ENCODE measurements at places on chromosomes 13 and 19.

GRCh38 chr19:35558400-35559280, 4.8 kb downstream of the ATP4A start:
- no peak for DNase-seq

GRCh38 chr13:106287351-106287750, 248.1 kb downstream of the EFNB2 start:
- no peak for DNase-seq

GRCh38 chr19:39483141-39483540, 2.5 kb downstream of the TIMM50 start:
- DNase-seq, result no peak

DNA sequence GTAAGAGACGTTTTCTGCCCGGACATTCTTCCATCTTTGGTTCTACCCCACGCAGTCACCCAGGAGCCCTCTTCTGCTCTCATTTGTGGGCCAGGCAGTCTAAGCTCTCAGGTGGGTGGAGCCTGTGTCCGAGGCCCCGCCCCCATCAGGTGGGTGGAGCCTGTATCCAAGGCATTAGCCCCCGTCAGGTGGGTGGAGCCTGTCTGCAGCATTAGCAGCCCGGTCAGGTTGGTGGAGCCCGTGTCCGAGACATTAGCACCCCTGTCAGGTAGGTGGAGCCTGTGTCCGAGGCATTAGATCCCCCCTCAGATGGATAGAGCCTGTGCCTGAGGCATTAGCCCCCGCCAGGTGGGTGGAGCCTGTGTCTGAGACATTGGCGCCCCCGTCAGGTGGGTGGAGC, 45.5 kb upstream of the C13orf46 start:
- no peak for DNase-seq

DNA sequence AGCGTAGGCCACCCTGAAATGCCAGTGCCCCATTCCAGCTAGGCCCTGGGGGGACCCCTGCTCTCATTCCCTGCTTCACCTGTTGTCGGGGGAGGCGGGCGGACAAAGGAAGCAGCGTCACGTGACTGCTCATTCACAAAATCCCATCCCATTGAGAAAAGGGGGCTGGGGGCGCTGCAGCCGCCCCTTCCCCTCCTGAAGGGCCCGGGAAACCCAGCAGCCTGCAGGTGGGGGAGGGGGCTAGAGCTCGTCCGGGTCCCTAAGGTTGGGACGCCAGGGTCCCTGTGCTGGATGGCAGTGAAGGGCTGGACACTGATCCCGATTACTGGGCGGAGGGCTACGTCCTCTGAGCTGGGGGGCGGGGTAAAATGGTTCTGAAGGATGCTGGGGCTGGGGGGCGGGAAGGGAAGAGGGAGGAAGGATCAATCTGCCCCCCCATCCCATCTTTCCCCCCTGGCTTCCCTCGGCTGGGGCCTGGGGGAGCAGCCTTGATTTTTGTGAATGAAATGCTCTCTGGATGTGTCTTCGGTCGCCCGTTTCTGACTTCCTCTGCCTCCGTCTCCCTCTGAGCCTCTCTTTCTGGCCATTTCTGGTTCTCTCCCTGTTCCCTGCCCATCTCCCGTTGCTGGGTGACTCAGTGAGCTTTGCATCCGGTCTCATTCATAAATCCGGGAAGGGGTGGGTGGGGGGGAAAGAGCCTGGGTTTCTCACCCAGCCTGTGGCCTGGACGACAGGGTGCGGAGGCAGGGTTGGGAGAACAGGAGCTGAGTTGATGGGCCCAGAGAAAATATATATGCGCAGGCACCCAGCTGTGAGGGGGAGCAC, 816 bp downstream of the SPRED3 start:
- DNase-seq, result no peak

- no peak for DNase-seq
Observed at GRCh38 chr13:20363172-20363571, 131.1 kb upstream of the GJB6 start.

GRCh38 chr13:99433543-99434075, 67.7 kb upstream of the TM9SF2 start:
- no peak for DNase-seq

GRCh38 chr19:42069619-42070351, at the start of gene GRIK5:
Gene GRIK5 (minus strand): TSS chr19:42070206. CDS start chr19:42065770, 4,436 bp downstream.
- no peak for DNase-seq

DNA sequence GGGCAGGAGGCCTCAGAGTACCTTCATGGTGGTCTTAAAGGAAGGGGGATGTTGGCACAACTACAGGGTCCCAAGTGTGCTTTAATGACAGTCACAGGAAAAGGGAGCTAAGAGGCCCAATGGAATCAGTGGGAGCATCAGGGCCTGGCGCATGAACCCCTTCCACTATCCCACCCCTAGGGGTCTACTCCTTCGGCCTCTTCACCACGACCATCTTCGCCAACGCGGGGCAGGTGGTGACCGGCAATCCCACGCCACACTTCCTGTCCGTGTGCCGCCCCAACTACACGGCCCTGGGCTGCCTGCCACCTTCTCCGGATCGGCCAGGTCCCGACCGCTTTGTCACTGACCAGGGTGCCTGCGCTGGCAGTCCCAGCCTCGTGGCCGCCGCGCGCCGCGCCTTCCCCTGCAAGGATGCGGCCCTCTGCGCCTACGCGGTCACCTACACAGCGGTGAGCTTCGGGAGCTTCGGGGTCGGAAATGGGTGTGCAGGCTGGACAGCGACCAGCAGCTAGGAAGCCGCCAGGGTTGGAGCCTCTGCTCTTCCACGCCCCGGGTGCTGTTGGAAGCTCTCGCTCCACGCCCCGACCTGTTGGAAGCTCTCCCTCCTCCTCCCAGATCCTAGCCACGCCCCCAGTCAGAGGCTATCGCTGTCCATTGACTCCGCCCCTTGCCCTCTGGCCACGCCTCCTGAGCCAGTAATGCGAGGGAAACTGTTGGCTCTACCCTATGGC, 6.0 kb downstream of the PLPPR2 start:
- DNase-seq, result no peak

- no peak for DNase-seq
Observed at GRCh38 chr13:71751073-71751472, 115.9 kb downstream of the DACH1 start.

- no peak for DNase-seq
Observed at GRCh38 chr13:98285317-98285716, 108.2 kb upstream of the RNF113B start.

DNA sequence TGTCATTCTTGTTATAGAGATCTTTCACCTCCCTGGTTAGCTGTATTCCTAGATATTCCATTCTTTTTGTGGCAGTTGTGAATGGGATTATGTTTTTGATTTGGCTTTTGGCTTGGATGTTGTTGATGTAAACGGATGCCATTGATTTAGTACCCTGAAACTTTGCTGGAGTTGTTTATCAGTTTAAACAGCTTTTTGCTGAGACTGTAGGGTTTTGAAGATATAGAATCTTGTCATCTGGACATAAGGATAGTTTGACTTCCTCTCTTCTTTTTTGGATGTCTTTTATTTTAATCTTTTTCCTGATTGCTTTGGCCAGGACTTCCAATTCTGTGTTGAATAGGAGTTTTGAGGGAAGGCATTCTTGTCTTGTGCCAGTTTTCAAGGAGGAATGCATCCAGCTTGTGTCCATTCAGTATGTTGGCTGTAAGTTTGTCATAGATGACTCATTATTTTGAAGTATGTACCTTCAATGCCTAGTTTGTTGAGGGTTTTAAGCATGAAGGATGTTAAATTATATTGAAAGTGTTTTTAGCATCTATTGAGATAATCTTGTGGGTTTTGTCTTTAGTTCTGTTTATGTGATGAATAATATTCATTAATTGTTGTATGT, 16.8 kb downstream of the ZNF431 start:
- DNase-seq, result no peak

DNA sequence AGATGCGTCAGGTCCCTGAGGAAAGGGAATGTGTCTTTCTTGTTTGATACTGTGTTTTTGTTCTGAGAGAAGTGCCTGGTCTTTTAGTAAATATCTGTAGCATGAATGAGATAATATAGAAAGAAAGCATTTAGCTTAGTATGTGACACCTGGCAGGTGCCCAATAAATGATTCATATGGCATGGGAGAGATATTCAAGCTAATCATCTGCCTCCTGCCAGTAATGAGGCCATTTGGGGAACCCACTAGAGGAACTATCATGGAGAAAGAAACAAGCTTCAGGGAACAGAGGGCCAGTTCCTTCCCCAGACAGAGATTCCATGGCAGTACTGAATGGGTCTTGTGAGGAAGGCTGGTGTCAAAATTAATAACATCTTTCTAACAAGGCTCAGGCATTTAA, 603.9 kb downstream of the DCT start:
- no peak for DNase-seq

DNA sequence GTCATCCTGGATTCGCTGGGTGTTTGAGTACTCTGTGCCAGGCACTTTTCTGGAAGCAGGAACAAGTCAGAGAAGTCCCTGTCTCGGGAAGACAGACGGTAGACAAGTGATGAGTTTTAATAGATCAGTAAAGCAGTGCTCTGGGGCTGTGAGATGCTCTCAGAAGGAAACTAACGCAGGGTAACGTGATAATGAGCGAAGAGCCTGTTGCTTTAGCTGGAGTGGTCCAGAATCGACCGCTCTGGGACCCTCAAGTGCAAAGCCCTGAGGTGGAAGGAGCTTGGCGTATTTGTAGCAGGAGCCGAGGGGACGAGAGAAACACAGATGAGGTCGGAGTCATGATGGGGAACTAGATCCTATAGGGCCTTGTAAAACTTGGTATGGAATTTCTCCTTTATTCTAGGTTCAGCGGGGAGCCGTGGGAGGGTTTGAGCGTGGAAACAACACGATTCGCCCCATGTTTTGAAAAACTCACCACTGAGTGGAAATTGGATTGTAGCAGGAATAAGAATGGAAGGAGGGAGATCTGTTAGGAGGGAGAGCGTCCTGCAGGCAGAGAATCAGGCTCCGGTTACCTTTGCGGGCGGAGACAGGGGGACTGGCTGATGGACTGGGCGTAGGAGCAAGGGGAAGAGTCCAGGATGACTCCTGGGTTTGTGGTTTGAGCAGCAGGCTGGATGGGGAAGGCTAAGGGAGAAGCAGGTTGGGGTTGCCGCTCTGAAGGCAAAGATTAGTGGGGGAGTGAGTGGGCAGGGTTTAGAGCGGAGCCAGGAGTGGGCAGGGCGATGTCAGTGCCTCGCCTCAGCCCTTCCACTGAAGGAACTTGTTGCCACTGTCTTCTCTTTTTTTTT, 763 bp downstream of the POLD1 start:
- DNase-seq, result no peak

DNA sequence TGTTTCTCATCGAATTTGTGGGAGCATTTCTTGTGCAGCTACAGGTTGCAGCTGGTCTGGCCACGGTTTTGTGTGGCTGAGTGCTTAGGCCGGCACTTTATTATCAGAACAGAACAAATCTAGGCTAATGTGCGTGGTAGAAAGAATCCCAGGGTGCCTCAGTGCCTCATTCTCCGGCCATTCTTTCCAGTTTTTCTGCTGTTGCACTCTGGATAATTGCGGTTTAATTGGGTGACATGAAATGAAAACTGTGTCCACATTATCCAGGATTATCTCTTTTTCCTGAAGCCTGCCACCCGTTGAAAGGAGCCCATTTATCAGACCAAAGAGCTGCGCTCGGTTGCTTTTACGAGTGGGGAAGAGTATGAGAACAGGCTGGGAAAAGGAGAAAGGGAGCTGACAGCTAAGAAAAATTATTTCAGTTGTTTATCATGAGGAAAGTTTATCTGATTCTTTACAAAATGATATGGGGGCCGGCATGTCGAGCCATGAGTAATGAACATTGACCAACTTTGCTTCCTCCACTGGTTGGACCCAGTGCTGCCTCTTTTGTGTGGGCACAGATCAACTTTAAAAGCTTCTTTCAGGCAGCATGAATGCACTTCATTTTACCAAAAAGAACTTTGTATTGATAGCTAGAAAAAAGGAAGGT, 117.0 kb upstream of the SOX21 start:
- no peak for DNase-seq

- DNase-seq, result no peak
Observed at GRCh38 chr19:17025991-17026658, 485 bp downstream of the CPAMD8 start.

GRCh38 chr13:64057372-64058020, 2641.8 kb upstream of the PCDH20 start:
- DNase-seq, result no peak

- no peak for DNase-seq
Observed at GRCh38 chr19:31339411-31339810, 9.8 kb downstream of the TSHZ3 start.

- DNase-seq, result no peak
Observed at GRCh38 chr13:45055902-45056648, 64.2 kb upstream of the GTF2F2 start.

- DNase-seq, result no peak
Observed at GRCh38 chr13:60412909-60413616, 16.0 kb downstream of the TDRD3 start.

DNA sequence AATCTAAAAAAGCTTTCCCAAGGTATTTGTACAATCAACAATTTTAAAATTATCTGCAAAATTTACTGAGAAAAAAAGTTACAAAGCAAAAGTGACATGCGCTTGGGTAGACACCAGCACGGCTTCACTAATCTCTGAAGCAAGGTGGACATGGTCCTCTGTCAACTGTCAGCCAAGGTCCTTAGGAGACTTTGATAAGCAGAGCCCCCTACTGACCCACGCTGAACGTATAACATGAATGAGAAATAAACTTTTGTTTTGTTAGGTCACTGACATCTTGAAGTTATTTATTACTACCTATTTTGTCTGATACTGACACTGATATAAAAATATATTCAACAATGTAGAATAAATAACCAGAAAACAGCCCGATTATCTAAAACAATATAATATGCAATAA, 100.7 kb upstream of the OBI1 start:
- DNase-seq, result no peak

GRCh38 chr19:48777720-48778119, 22.4 kb downstream of the FGF21 start:
- no peak for DNase-seq

DNA sequence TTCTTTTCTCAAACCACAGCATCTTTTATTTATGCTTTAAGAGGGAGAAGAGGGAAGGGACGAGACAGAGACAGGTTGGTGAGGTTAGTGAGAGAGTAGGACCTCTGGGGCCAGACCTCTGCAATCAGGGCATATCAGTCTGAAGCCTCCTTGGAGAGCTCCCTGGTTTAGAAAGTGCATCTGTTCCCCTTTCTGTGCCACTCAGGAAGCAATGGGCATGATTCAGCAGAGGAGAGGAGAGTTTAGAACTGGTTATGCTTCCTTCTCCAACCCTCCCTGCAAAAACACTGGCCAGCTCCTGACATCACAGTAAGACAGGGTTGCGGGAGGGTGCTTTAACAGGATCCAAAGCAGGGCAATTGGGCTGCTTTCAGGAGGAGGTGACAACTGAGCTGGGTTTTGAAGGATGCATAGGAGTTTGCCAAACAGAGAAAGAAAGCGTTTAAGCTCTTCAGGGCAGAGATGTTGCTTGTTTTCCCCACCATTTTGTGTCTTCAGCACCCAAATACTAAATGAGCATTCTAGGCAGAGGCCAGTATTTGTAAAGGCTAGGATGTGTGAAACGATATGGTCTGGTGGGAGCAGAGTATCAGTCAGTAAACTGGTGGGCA, 33.1 kb downstream of the CERS4 start:
- DNase-seq, result no peak

- no peak for DNase-seq
Observed at GRCh38 chr13:22091222-22091970, 420.5 kb downstream of the FGF9 start.

All from activated T-helper 2 cell treated with anti-CD3 and anti-CD28 coated beads, Interferon-gamma antibody, Interleukin-2, Interleukin-4, amounts not matched to agents 10 μg/mL and 5 μg/mL and 100 μg/mL, durations not matched to agents 14 hours and 24 hours and 36 hours (primary cell).